ENCODE measurements at places on chromosomes 16 and 17.

DNA sequence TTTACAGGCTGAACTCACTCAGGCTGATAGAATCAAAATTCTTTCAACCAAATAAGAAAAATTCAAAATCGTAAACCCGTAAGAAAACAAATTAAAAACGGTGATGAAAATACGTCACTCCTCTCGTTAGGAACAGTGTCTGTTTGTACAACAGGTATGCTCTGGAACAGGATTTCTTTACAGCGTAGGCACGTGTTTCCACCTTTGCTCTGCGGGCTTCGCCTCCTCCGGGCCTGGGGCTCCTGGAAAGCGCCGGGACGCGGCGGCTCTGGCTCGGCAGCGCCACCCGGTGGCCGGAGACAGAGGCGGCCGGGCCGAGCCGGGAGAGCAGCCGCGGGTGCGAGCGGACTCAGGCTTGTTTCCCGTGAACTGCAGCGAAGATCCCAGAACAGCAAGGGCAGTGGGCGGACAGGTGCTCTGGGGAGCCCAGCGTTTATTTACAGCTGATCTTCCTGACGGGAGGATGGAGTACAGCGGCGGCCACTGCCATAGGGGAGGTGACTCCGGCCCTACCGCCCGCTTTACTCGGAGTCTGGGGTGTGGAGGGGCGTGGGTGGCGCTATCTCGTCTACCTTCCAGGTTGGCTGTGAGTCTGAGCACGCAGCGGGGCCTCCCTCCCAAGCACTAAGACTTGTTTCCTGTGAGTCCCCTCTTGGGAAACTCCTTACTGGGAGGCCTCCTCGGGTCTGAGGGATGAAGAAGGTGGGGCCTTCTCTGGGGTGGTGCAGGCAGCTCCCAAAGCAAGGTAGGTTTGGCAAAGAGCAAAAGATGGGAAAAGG lies 40.5 kb upstream of the ATP2A3 start:
- peak; percentile 36 for DNase-seq

GRCh38 chr17:46128453-46128852 lies 64.8 kb downstream of the KANSL1 start:
- no peak for DNase-seq

DNA sequence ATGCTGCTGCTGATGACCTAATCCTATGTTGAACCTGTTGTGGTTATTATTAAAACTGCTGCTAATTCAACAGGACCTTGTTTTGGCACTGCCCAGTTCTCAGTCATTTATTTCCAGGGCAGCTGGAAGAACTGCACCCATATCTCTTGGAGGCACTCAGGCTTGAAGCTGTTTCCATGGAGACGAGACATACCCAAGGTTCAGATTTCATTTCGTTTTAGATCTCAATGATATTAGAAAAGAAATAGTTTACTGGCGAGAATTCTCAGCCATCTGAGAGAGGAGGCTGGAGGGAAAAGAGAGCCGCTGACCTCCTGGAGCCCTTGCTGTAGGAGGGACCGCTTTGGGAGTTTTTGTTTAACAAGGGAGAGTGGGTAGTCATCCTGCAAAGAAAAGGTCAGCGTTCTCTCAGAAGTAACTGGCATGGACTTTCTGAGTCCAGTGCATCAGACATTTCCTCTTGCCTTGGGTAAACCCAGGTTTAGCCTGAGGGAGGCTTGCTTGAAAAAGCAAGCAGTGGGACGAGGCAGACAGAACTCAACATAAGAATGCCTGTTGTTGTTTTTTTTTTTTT lies 75.4 kb downstream of the YPEL2 start:
- peak; percentile 13 for DNase-seq

GRCh38 chr17:81482673-81483072 lies 29.9 kb downstream of the ACTG1 start:
- DNase-seq, result no peak

GRCh38 chr16:53784291-53784690 lies 80.3 kb downstream of the FTO start:
- DNase-seq, result peak; percentile 48

DNA sequence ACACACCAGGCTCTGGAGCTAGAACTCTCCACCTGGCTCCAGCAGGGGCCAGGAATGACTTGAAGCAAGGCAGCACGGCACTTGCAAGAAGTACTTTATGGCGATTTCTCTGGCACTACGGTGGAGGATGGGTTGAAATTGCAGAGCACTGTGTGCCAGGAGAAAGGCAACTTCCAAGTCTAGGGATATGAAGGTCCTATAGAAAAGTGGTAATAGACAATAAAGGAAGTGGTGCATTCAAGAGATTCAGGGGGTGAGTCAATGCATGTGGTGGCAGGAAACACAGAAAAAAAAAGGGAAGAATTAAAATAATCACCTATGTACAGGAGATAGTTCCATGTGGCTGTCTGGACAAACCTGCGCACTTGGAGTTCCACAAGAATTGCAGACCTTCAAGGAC lies 240.3 kb upstream of the DYNLRB2 start:
- peak; percentile 71 for DNase-seq

- DNase-seq, result no peak
These were observed 228.4 kb downstream of the IRF8 start for GRCh38 chr16:86127366-86127765.

GRCh38 chr16:49414671-49415070 lies 41.1 kb downstream of the C16orf78 start:
- no peak for DNase-seq

DNA sequence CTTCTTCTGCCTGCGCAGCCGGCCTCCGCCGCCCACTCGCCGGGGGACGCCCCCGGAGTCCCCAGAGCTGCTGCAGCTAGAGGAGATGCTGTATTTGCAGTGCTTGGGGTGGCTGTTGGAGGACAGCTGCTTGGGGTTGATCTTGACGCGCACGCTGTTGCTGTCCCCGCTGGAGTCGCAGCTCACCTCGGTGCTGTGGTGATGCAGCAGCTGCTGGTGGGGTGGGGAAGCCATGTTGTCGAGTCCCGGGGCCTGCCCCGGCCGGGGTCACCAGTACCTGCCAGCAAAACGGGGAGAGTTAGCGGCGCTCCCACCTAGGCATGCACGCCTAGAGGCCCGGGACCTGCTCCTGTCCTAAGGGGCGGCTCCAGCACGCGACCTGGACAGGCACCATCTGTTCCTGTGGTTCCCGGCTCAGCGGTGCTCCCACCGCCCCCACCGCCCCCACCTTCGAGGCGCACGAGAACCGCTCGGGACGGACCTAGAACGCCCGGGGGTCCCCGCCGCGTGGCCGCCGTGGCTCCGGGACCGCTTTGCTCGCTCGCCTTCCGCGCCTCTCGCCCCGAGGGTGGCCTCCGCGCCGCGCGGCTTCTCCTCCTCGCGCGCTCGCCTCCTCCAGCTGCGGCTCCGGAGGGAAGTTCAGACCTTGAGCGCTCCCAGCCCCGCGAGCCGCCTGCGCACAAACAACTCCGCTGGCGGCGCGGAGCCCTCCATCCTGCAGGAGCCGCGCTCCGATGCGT lies 863 bp downstream of the ADCY9 start:
- peak; percentile 76 for DNase-seq

- peak; percentile 68 for DNase-seq
These were observed 527 bp upstream of the UBE2Z start for GRCh38 chr17:48907713-48908046.

DNA sequence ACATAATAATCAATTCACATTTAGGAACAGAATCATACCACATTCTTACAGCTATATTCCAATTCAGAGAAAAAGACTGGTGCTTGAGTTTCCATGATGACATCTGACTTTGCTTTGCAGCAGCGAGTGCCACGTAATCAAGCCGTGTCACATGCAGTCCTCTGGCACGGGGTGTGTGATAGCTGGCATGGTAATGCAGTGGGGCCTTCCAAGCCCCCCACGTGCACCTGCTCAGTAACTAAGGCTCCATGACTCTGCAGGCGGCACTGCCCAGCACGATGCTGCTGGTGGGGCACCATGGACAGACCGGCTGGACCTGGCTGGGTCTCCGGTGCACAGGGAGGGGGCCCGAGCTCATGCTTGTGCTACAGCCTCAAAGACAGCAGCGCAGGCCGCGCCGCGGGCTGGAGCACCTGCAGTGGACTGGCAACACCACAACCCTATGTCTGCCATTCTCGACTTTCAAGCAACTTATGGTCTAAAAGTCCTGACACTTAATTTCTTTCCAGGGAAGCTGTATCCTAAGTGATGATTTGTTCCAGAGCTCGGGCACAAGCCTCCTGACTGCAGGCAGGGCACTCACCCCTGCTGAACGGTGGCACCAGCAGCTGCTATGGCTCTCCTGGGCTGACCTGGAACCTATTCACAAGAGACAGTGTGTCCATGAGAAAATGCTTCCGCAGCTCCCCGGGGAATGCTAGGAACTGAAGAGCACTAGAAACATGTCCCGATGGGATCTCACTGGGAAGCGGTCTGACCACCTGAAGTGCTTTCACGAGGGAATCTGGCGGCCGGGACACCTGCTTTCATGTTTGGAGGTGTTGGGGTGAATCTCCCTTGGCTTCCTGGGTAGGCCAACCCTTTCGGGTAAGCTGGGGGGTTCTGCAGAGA lies 99.5 kb upstream of the DNAH17 start:
- DNase-seq, result no peak

DNA sequence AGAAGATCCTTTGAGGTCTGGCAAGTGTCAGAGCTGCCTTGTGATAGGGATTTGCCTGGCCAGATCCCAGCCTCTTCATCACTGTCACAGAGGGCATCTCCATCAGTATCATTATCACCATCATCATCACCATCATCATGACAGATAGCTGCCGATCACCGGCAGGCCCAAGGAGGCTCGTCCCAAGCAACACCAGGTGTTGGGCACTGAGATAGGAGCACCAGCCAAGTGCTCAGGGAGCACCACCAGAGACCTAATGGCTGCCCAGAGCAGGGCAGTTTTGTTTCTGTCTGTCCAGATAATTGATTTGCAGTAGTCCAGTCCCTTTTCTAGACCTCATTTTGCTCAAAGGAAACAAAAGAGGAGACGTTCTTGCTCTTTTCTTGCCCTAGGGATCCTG lies 25.0 kb downstream of the HNF1B start:
- DNase-seq, result no peak

DNA sequence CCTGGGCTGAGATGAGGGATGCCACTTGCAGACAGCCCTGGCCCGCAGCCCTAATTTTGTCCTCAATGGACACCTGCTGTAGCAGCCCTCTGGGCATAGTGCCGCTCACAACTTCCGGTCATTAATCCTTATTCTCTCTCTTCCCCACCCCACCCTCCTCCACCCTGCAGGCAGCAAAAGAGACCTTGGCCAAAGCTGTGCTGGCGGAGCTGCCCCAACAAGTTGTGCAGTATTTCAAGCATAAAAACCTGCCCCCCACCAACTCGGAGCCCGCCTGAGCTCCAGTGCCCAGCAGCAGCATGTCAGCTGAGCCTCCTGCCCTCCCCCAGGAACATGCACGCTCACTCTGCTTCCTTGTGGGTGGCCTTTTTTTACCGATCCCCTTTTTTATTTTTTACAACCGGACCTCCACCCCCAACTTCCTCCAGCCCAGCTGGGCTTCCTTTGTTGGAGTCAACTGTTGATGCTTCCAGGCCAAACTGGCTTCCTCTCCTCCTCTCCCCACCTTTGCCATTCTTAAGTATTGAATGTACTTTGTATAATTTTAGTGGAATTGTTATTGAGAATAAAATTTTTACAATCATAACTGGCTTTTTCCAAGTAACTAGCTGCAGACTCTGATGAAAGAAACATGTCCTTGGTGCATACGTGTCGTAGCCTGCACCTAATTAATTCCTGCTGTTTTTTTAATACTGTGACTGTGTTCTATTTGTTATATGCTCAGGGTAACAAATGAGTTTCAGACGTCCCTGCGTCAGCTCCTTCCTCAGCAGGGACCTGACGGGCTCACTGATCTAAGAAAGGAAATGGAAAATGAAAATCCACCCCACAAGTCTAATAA lies 38.2 kb downstream of the PSME3IP1 start:
- no peak for DNase-seq

DNA sequence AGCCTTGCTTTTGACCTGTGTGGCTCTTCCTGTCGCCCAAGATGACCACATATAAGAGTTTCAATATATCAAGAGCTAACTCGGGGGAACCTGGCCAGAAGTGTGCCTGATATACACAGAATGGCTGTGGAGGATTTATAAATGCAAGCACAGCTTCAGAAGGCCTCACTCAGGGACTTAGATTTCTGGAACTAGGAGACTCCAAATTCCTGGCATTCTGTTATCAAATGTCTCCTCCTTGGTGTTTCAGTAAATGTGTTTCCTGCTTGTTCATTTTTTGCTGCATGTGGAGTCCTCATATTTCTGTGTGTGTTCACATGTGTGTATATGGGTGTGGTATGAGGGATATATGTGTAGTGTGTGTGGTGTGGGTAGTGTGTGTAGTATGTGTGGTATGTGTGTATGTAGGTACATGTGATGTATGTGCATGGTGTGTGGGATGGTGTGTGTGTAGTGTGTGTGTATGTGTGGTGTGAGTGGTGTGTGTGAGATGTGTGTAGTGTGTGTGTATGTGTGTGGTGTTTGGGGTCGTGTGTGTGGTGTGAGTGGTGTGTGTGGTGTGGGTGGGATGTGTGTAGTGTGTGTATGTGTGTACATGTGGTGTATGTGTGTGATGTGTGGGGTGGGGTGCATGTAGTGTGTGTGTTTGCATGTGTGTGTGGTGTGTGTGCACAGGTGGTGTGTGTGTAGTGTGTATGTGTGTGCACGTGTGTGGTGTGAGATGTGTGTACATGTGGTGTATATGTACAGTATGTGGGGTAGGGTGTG lies 981 bp upstream of the CD300H start:
- DNase-seq, result no peak

DNA sequence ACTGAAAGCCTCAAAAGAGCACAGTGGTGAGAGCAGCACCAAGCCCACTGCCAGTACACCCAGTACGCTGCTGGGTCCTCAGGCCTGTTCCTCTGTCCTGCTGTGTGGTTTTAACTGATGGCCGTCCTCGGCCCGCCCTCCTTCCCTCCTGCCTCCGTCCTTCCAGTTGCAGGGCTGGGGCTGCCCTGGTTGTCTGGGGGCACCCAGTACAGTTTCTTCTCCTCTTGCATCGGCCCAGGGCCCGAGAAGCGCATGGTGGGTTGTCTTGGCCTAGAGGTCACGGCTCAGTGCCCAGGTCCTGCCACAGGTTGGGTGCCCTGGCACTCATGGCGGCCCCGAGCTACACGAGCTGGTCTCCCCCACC lies 70.8 kb upstream of the KCTD5 start:
- DNase-seq, result no peak

- no peak for DNase-seq
These were observed 4.6 kb downstream of the CCDC102A start for GRCh38 chr16:57531635-57532265.

GRCh38 chr16:27461483-27462171 lies 59.7 kb downstream of the IL21R start:
- no peak for DNase-seq

DNA sequence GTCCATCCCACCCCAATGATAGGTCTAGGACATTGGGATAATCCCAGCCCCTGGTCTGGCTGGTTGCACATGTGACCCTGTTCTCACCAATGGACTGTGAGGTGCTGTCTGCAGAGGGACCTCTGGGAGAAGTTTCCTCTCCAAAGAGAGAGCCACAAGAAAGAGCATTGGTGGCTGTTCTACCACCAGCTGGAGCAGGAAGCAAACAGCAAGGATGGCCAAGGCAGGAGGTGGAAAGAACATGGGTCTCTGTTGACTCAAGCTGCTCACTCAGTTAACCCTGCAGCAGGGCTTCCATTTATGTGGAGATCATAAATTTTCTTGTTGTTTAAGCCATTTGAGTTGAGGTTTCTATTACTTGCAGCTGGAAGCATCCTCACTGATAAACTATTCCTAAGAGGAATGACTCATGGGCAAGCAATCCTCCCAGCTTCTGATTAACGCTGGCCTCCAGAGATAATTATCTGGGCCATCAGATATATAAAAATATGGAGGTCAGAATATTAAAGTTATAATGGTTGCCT lies 52.6 kb downstream of the CYB5B start:
- peak; percentile 98 for DNase-seq

GRCh38 chr17:60989379-60989778 lies 311.7 kb downstream of the BCAS3 start:
- DNase-seq, result no peak

- DNase-seq, result no peak
These were observed 10.8 kb downstream of the KCTD5 start for GRCh38 chr16:2692948-2693651.
